ENCODE measurements at places on chromosomes 7 and 10.

- DNase-seq = no peak
These were observed 155.5 kb downstream of the BUB3 start for GRCh38 chr10:123309731-123310130.

DNA sequence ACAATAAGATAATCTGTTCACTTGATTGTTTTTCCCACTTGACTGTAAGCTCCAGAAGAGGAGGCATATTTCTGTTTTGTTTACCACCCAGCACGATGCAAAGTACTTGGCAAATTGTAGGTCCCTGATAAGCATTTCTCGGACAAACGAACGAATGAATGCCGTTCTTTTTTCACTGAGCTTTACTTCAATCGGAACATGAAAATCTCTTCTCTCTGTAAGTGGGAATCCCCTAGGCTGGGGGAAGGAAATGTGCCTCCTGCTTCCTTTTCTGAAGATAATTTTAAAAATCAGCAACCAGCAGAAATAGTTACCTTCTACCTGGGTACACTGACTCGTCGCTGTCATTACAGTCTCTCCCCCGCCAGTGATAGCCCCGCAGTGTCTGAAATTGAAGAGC, 102.9 kb downstream of the AOAH start:
- DNase-seq = no peak

GRCh38 chr10:86047588-86047987, 319.0 kb downstream of the GRID1 start:
- DNase-seq = no peak

- DNase-seq = no peak
These were observed 1019.8 kb downstream of the CNTNAP2 start for GRCh38 chr7:147136352-147136751.

GRCh38 chr10:16843252-16843870, 26.1 kb upstream of the RSU1 start:
- DNase-seq = peak; percentile 21

- DNase-seq = no peak
These were observed 128.8 kb downstream of the TEX36 start for GRCh38 chr10:125554016-125554703.

DNA sequence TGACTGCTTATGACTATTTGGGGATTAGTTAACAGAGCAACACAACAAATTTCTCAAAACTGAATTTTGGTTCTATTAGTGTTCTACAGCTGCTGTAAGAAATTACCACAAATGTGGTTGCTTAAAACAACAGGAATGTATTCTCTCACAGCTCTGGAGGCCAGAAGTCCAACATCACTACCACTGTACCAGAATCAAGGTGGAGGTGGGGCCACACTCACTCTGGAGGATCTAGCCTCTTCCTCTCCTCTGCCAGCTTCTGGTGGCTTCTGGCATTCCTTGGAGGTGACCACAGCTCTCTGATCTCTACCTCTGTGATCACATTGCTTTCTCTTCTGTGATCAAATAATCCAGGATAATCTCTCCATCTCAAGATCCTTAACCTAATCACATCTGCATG, 194.7 kb upstream of the BMPER start:
- no peak for DNase-seq

- DNase-seq = peak; percentile 69
These were observed 19.9 kb upstream of the MAP3K8 start for GRCh38 chr10:30413996-30414576.

GRCh38 chr10:126392469-126392868, 4.2 kb upstream of the ADAM12 start:
- no peak for DNase-seq

- DNase-seq = no peak
These were observed 95.9 kb downstream of the CUX1 start for GRCh38 chr7:101913247-101913721.

- DNase-seq = no peak
These were observed 60.2 kb downstream of the ZNF467 start for GRCh38 chr7:149713061-149713730.

GRCh38 chr10:49620286-49620810, 6.5 kb downstream of the CHAT start:
- no peak for DNase-seq

GRCh38 chr7:44990109-44991023, 9.6 kb upstream of the CCM2 start:
- DNase-seq = no peak

- DNase-seq = no peak
These were observed 161.2 kb downstream of the CELF2 start for GRCh38 chr10:11178606-11179515.

DNA sequence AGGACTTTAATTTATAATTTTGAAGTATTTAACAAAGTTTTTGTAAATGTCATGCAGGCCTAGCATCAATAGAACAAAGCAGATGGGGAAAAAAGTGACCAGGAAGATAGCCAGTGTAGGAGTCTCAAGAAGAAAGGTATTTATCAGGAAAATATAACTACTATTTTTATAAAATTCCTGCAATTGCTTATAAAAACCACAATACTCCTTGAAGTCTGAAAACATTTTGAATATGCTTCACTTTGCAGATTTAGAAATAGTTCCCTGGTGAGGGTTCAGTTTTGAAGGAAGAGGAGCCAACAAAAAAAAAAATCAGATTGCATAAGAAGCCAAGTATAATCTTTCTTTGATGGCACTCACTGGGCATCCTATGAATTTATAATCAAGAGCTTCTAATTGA, 34.1 kb downstream of the MTERF1 start:
- DNase-seq = no peak

GRCh38 chr10:79020015-79020491, 48.7 kb upstream of the ZMIZ1 start:
- no peak for DNase-seq

GRCh38 chr7:42192066-42192465, 44.9 kb downstream of the GLI3 start:
- no peak for DNase-seq

DNA sequence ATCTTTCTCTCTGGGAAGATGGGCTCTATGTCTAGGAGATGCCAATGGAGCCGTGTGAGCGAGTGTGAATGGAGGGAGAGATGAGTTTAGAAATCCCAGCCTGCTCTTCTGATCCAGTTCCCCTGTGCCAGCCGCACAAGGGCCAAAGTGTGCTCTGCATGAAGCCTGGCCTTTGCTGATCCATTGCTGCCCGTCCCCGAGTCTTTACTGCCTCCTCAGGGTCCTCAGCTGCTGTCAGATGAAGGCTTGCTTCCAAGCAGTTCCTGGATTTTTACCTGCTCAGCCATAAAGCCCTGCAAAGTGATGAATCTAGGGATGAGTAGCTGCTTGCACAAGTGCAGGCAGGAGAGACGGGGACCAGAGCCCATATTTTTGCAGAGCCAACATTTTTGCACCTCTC, 115.9 kb downstream of the ZMIZ1 start:
- DNase-seq = no peak

DNA sequence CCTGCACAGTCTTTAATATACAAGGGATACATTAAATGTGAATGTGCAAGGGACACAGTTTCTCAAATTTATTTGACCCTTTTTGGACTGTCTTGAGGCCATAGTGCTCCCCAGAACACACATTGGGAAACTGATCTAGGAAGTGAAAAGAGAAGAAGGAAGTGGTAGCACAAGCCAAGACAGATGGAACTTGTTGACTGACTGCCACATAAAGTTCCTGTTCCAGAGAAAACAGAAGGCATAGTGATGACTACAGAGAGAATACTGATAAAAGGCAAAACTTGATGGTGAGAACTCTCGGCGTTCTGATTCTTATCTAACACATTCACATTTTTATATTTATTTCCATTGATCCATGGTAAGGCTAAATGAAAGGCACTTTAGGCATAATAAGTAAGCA, 1216.4 kb downstream of the CNTNAP2 start:
- DNase-seq = no peak

DNA sequence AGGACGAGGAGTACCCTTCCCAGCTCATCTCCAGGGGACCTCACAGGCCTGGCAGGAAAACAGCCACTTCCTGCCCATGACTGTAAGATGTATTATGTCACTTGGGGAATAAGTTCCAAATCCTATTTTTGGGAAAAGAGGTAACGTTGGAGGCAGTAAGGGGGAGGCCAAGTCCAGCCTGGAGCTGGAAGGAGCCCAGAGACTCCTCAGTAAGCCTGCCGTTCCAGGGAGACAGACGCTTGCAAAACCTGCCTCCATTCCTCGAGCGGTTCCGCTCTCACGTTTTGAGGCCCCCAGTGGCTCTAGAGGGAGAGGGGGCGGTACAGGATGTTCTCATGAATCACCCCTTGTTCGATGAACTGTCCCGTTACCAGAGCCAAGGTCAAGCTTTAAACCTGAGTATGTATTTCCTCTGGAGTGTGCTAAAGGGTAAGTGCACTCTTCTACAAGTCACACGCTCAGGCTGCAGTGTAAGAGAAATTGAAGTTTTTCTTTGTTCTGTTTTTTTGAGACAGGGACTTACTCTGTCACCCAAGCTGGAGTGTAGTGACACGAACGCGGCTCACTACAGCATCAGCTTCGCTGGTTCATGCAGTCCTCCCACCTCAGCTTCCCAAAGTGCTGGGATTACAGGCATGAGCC, 45.5 kb upstream of the CYTH3 start:
- peak; percentile 33 for DNase-seq

DNA sequence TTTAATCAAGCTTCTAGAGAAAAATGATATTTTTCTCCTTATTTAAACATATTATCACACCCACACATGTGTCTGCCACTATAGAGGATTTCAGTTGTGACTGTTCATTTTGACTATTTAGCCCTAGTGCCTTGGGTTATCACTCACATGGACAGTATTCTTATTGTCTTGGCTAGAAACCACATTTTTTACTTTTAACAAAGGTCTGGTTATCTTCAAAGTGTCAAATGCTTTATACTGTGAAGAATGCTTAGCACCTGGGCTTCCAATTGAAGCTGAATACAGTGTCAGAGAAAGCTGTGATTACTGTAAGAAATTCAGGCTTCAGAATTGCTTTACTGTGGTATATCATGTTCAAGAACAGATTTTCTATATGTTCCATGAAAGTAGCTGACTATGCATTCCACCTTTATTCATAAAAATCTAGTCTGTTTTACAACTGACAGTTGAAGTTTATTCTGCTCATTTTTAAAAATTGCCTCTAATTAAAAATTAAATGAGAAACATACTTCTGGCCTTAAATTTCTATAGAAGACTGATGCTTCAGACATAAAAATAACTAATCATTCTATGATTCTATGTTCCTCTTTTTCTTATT, 278.6 kb downstream of the SEMA3D start:
- no peak for DNase-seq

DNA sequence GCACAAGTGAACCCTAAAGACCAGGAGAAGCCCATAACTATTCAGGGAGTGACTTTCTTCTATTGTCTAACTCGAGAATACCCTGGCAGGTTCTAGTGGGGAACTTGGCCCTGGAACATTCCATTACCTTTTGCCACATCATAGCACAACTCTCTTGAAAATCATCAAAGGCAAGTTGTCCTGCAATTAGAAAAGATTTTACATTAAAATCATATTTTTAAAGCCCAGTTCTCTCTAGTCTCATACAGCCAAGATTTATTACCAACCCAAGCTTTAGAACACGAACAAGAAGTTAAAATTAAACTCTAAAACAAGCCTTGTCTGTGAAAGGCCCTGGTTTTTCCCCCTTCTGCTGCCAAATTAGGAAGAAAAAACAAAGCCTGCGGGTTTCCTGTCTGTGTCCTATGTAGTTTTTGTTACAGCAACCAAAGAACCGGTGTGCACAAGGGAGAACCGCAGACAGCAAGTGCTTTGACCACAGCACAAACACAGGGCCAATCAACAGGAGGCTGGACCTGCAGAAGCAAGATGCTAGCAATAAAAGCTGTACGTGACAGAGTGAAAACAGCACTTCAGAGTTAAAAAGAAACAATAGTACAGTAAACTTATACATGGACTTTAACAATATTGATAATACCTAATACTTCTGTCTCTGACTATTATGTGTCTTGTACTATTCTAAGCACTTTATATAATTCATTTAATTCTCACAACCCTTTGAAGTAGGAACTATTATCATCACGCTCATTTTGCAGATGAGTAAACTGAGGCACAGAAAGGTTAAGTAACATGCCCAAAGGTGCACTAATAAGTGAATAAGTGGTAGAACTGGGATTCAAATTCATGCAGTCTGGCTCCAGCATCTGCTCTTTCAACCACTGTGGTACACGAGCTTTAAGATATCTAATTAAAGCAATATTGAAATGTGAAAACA, 65.8 kb downstream of the STK17A start:
- DNase-seq = no peak

DNA sequence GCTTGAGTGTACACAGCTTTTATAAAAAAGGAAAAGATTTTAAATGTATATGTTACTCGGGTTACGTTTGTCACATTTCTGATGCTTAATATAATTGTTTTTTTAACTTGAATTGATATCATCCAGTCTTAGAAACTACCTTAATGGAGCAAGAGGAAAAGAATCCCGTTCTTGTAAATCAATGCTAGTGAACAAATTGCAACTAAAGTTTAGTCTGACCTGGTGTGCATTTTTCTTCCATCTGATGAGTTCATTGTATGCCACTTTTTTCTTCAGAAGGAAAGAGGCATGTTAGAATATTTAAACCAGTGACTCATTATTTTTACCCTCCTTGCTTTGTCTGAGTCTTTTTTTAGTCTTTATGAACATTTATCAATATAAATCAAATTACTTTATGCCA, 34.7 kb downstream of the NET1 start:
- DNase-seq = no peak

DNA sequence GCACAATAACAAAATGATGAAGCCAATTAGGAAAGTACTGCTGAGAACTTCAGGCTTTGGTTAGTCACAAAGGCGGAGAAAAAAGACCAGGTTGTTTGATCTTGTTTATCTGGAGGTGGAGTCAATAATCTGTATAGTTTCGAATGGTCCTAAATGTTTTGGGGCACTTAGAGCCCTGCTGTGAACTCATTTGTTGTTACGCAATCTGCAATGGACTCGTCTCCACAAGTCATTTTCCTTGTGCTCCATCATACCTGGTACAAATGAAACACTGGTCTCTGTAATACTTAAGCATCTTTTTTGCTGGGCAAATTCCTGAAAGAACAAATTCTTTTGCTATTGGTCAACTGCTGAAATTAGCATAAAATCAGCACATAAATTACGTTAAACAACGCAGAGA, 430.5 kb downstream of the GATA3 start:
- DNase-seq = no peak

GRCh38 chr7:7203813-7204575, 21.6 kb downstream of the C1GALT1 start:
- no peak for DNase-seq

GRCh38 chr10:70740406-70741288, 44.5 kb downstream of the TBATA start:
- DNase-seq = no peak

DNA sequence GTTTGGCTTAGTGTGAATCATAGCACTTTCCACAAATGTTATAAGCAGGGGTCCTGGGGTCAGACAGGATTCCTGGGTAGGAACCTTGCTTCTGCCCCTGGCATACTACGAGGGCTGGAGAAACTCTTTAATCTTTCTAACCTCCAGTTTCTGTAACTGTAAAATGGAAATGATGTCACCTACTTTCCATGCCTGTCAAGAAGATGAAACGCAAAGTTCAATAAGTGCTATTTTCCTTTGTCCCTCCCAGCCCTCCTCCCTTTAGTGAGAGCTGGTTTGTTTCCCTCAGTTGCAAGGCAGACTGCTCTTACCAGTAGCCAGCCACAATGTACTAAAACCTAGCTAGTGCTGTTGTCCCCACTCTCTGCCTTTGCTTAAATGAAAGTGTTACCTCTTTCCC, 117.1 kb upstream of the HPS1 start:
- no peak for DNase-seq

GRCh38 chr7:31776616-31777015, 89.6 kb downstream of the PPP1R17 start:
- DNase-seq = peak; percentile 17

All from iPS-NIHi11 (cell line).